Effector memory CD4-positive, alpha-beta T cell (primary cell): ENCODE measurements at places on chromosomes 5 and 9.

DNA sequence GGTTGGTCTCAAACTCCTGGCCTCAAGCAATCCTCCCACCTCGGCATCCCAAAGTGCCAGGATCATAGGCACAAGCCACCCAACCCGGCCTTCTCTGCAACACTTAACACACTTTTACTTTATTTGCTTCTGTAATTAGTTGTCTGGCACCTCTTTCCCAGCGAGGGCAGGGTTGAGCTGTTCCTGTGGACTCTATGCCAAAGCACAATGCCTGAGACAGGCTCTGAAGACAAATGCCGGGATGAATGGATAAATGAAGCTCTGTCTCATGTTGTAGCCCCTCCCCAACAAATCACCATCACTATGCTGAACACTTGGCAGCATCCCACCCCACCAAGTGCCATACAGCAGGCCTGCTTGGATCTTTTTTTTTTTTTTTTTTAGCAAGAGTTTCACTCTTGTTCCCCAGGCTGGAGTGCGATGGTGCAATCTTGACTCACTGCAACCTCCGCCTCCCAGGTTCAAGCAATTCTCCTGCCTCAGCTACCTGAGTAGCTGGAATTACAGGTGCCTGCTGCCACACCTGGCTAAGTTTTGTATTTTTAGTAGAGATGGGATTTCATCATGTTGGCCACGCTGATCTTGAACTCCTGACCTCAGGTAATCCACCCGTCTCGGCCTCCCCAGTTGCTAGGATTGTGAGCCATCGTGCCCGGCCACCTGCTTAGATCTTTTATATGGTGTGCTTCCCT lies 21.3 kb downstream of the GPX3 start:
- H3K27me3 ChIP-seq, result no peaks in the 10 kb centered on the region
- no peak overlapping the region for H3K27ac ChIP-seq
- no peak overlapping the region for H3K4me3 ChIP-seq
- H3K36me3 ChIP-seq, result peaks cover 97% of the 10 kb centered on the region

- H3K27me3 ChIP-seq, result no peaks in the 10 kb centered on the region
- no peak for DNase-seq
- H3K36me3 ChIP-seq, result no peaks in the 10 kb centered on the region
- no peak overlapping the region for H3K4me3 ChIP-seq
- H3K27ac ChIP-seq, result no peak overlapping the region
Observed at GRCh38 chr5:177123789-177124485, 9.6 kb upstream of the NSD1 start.

DNA sequence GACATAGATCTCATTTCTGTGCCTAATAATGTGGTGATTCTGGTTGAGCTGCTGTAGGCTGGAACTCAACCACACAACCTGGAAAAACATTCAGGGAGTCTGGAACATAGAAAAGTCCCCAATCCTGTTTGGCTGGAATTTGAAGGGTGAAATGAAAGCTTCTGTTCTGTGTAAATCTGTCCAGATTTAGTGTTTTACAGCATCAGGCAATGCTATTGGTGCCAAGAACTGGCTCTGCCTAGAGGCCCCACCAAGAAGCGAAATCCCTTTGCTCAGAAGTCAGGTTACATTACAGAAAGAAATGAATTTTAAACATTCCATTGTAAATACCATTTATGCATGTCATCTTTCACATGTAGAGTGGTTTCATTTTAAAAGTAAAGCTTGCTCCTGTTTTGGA lies 56.3 kb downstream of the TMEM174 start:
- no peak overlapping the region for H3K27ac ChIP-seq
- H3K27me3 ChIP-seq, result peaks cover 41% of the 10 kb centered on the region
- DNase-seq, result no peak

GRCh38 chr9:136451221-136451877 lies 11.7 kb upstream of the INPP5E start:
- H3K27ac ChIP-seq, result no peak overlapping the region
- no peak for DNase-seq
- no peaks in the 10 kb centered on the region for H3K4me1 ChIP-seq
- peaks cover 82% of the 10 kb centered on the region for H3K36me3 ChIP-seq

DNA sequence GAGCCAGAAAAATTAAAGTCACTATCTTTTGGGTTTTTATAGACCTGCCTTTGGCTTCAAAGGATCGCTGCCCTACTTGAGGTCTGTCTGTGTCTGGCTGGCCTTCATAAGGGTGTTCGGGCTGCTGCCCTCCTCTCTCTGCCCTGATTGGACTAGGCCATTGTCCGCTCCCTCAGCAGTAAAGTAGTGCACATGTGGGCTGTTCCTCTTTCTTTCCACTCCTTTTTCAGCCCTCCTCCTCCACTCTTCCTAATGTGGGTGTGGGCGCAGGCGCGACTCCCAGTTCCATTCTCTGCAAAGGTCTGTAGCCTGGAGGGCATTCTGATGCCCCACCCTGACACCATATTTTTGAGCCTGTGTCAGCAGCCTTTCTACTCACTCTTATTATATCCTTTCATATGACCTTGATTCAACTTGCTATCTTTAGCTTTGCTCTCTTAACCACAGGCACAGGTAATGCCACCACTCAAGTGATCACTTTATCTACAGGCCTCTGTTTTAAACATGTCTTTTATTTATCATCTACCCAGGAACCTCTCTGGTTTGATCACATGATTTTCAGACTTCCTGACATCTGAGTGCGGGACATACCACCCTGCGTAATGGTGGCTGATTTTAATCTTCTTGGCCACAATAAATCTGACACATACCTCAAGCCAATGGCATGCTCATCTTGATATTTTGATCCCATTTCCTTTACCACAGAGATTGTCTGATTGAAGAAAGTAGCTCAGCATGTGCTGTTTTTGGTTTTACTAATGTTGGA lies 144.5 kb downstream of the AOPEP start:
- H3K4me1 ChIP-seq, result peaks cover 14% of the 10 kb centered on the region
- H3K4me3 ChIP-seq, result no peak overlapping the region
- no peaks in the 10 kb centered on the region for H3K27me3 ChIP-seq
- H3K36me3 ChIP-seq, result no peaks in the 10 kb centered on the region

- no peak overlapping the region for H3K4me3 ChIP-seq
- no peaks in the 10 kb centered on the region for H3K4me1 ChIP-seq
- H3K36me3 ChIP-seq, result no peaks in the 10 kb centered on the region
- no peak overlapping the region for H3K27ac ChIP-seq
- no peaks in the 10 kb centered on the region for H3K27me3 ChIP-seq
Observed at GRCh38 chr5:98031926-98032325, 741.5 kb upstream of the RGMB start.

- H3K27me3 ChIP-seq, result no peaks in the 10 kb centered on the region
- no peak overlapping the region for H3K4me3 ChIP-seq
- no peak overlapping the region for H3K27ac ChIP-seq
- H3K36me3 ChIP-seq, result no peaks in the 10 kb centered on the region
- DNase-seq, result no peak
Observed at GRCh38 chr9:116895961-116896360, 208.9 kb downstream of the TRIM32 start.

- no peaks in the 10 kb centered on the region for H3K36me3 ChIP-seq
- no peak overlapping the region for H3K27ac ChIP-seq
- no peak for DNase-seq
- H3K4me3 ChIP-seq, result no peak overlapping the region
Observed at GRCh38 chr5:116671211-116671736, 96.7 kb upstream of the SEMA6A start.

GRCh38 chr5:96093340-96093739 lies 131.7 kb upstream of the ELL2 start:
- H3K27me3 ChIP-seq, result no peaks in the 10 kb centered on the region
- H3K4me1 ChIP-seq, result no peaks in the 10 kb centered on the region
- DNase-seq, result no peak
- H3K4me3 ChIP-seq, result no peak overlapping the region
